ENCODE measurements at places on chromosomes 5 and 9.

GRCh38 chr9:23658376-23659258 is 167.4 kb downstream of the ELAVL2 start:
- no peak for DNase-seq

- DNase-seq: no peak
Observed at GRCh38 chr5:130110328-130110727, 206.1 kb downstream of the CHSY3 start.

- no peak for DNase-seq
Observed at GRCh38 chr9:38389313-38389712, 3.2 kb upstream of the ALDH1B1 start.

DNA sequence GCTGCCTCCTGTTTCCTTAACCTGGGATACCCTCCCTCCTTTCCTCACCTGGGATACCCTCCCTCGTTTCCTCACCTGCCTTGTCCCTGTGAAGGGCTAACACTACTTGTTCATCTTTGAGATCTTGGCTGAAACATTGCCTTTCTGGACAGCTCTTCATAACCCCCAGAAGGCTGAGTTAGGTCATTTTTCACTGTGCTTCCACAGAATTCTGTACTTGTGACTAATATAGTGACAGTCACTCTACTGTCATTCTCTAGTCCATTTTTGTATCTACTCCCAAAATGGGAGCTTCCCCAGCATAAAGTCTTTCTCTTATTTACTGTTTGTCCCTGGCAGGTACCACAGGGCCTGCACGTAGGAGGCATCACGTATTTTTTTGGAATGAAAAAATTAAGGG is 21.5 kb upstream of the DAB2 start:
- DNase-seq: no peak

DNA sequence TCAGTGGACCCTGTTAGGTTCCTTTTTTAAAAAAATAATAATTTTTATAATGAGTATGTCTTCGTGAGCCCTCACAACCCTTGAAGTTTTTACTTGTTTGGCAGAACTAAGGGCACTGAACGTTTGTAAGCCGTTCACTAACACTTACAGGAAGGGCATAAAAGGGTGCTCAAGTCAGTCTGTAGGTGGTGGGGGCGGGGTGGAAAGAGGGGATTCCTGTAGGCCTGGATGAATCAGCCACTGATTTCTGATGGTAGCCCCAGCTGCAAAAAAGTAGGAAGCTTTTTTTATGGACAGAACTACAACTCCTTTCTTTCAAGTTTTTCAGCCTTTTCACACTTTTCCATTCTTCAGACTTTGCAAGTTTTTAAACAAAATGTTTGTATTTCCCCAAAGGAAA is 35.8 kb downstream of the PIK3R1 start:
- DNase-seq: no peak

- no peak for DNase-seq
Observed at GRCh38 chr5:98585661-98586310, 187.7 kb upstream of the RGMB start.

DNA sequence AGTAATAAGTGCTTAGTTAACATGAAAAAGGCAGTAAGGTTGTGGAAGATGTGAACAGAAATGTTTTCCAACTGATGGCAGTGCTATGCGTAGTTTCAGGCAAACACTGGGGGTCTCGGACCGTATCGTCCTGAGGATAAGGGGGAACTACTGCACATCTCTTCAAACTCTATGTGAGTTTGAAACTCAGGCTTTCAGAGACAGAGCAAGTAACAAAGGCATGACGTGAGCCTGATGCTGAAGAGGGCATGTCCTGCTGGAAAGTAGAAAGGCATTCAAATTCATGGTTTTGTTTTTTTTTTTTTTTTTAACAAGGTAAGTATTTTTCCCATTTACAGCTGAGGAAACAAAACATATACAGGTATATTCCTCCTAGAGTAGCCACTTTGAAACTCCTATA is 59.9 kb downstream of the TRIM36 start:
- no peak for DNase-seq

DNA sequence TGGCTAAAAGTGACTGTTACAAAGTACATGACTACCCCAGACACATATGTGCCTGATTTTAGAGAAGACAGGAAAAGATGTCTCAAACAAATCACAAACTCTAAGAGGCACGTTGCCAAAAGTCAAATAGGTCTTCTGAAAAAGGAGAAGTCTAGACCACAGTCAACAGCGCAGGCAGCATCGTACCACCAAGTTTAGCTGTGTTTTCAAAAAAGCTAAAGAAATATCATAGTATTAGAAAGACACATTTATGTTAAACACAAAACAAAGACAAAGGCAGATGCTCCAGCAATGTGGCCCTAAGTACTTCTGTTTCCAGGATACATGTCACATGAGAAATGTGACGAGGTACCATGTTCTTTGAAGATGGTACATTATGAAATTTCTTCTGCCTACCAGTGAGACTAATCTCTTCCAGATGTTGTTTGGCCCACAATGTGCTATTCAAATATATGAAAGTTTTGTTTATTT is 43.5 kb downstream of the LPAR1 start:
- DNase-seq: no peak

GRCh38 chr5:16497546-16497945 is 31.9 kb upstream of the ZNF622 start:
- no peak for DNase-seq

DNA sequence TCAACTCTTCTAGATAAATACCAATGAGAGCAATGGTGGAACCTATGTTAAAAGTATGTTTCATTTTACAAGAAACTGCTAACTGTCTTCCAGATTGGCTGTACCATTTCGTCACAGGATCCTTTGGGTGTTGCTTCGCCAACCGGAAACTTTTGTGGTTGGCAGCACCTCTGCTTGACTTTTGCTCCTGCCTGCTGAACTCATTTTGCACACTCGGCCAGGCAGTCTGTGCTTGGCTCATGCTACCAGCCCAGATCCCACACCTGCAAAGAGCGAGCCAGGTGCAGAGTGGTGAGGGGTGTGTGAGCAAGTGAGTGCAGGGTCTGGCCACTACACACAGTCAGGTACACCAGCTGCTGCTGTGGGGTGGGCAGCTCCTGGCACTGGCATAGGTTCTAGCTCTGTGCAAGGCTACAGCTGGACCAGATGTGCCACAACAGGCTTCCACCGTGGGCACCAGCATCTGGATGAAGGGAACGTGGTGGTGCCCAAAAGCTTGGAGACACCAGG is 422.3 kb downstream of the PRR16 start:
- DNase-seq: no peak

DNA sequence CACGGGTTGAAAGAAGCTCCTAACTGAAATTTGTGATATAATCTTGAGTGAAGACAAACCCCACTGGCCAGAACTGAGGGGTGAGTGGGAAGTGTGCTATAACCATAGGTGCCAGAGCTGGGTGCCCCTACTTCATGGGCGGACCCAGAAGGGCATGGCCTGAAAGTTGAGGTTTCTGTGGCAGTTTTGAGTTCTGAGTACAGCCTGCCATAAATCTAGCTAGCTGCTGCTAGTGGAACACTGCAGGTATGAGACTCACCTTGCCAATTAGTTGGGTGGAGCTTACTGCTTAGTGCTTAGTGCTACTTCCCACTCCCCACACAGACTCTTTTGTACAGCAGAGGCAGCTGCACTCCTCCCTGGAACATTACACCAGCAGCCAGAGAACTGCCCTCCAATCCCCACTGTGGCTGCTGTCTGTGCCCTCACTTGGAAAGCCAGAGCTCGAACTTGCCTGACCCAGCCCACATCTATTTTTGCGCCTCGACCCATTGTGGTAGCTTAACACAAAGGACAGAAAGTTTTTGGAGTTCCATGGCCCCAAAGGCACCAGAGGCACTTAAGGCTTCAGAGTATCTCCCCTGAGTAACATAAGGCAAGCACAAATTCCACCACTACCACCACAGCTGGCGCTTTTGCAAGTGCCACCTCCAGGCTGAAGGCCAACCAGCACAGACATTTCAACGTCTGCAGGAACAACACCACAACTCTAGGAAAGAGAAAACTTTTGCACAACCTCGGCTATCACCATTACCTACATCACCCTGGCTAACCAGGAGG is 27.1 kb upstream of the PTGER4 start:
- DNase-seq: no peak

DNA sequence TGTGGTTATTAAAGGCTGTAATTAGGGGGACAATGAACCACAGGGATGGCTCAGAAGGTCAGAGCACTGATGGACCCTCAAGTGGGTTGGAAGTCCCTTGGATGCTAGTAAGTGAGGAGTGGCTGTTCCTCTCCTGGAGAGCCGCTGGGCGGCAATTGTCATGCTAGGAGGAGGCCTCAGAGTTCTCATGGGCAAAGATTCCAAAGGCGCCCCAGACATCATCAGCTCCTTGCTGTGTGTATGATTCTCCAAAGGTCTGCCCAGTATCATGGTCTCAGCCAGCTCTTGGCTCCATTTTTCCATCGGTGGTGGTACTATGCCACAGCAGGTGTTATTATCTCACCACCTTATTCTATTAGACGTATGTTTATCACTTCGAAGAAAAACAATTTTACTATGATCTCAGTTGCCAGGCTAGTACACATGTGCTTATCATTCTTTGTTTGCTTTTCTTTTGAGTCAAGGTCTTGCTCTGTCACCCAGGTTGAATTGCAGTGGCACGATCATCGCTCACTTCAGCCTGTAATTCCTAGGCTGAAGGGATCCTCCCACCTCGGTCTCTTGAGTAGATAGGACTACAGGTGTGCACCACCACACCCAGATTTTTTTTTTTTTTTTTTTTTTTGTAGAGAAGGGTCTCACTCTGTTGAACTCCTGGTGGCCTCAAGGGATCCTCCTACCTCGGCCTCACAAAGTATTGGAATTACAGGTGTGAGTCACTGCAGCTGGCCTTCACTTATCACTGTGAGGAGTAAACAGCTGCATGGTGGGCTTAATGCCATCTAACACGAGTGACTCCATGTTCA is 46.8 kb downstream of the EXOSC2 start:
- DNase-seq: no peak

DNA sequence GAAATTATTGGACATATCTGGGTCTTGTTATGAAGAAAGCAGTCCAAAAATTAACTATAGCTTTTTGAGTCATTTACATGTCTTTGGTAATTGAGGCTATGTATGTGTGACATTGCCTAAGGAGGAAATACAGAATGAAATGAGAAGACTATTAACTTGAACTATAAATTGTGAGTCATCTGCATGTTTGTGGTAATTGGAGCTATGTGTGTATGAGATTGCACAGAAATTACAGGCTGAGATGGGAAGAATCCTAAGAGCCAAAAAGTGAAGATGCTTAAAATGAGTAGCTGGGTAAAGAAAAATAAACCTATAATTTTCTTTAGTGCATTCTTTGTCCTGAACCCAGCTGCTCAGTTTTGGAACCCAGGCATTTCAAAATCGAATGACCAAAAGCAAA is 747.6 kb upstream of the EDIL3 start:
- DNase-seq: no peak

GRCh38 chr9:95277509-95277908 is 40.0 kb downstream of the FANCC start:
- no peak for DNase-seq

DNA sequence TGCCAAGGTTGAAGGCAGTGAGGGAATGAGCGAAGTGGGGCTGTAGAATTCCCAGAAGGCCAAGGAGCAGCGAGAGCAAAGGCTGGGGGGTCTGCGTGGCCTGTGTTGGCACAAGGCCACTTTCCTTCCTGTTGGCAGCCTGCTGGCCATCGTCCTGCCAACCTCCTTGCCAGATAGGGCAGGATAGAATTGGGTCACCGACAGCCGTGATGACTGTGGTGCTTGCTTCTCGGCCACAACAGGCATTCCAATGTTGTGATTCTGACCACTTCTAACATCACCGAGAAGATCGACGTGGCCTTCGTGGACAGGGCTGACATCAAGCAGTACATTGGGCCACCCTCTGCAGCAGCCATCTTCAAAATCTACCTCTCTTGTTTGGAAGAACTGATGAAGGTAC is 18.9 kb downstream of the TRIP13 start:
- no peak for DNase-seq

DNA sequence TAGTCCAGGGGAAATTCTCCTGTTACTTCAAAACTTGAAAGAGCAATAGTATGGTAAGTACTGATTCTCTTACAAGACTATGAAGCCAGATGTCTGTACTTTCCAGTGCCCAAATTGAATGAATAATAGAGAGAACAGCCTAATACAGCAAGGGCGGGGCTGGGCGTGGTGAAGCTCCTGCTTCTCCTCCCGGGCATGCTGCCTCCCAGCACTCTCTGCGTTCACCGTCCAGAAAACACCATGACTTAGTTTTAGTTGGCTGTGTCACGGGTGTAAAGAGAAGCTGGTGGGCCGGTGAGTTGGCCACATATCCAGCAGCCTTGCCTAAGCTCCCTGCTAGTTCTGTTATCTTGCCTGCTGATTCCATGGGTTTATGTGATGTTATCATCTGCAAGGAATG is 40.7 kb upstream of the ADAMTS2 start:
- DNase-seq: no peak

DNA sequence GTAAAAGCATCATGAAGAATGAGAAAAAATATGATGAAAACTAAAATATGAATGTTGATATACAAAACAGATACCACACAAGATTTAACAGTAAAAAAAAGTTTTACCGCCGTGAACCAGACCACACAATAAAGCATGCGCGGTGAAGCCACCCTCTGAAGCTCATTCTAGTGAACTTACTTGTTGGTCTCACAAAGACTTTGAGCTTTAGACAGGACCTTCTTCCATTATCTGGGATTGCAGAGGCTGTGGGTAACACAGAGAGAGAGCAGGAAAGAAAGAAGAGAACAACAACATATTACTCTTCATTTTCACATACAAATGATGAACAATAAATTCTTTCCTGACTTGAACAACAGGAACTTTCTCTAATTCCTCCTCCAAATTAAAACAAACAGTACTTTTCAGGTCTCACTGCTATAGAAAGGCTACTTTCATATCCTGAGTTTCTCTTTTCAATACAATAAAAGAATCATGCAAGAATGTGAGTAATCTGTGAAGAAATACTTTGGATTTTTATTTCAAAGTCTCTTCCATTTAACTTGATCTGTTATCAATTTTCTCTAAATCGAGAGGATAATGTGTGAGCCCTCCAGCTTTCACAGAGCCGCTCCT is 283.1 kb downstream of the EFNA5 start:
- DNase-seq: no peak

DNA sequence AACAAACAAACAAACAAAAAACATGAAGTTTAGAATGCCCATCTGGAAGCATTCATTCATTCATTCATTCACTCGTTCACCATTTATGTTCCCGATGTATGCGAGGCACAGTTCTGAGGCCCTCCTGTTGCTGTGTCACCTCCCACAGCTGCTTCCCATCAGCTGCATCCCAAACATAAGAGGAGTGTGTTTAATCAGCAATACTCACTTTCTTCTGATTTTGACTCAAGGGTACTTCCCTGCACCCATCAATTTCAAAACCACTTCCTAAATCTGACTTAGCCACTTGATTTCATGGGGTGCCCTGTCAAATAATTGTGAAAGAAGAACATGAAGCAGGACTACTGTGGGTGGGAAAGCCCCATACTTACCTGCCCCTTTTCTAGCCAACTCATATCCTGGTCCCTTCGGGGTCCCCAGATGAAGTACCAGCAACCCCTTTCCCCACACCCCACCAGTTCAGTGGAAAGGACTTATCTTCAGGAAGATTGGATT is 128.0 kb upstream of the IL12B start:
- no peak for DNase-seq

All from activated naive CD4-positive, alpha-beta T cell (primary cell).